ENCODE measurements at places on chromosomes 12 and 14. TPM values are rescaled to one million over a fixed set of nuclear protein-coding genes. Genes with fewer than 3 reads are reported as not detected.

GRCh38 chr12:76033081-76034011, 1.8 kb upstream of the PHLDA1 start:
- no peak overlapping the region for H3K27ac ChIP-seq
- H3K36me3 ChIP-seq, result peaks cover 5% of the 10 kb centered on the region
- peaks cover 36% of the 10 kb centered on the region for H3K4me1 ChIP-seq
- H3K27me3 ChIP-seq, result no peaks in the 10 kb centered on the region
- H3K4me3 ChIP-seq, result no peak overlapping the region

DNA sequence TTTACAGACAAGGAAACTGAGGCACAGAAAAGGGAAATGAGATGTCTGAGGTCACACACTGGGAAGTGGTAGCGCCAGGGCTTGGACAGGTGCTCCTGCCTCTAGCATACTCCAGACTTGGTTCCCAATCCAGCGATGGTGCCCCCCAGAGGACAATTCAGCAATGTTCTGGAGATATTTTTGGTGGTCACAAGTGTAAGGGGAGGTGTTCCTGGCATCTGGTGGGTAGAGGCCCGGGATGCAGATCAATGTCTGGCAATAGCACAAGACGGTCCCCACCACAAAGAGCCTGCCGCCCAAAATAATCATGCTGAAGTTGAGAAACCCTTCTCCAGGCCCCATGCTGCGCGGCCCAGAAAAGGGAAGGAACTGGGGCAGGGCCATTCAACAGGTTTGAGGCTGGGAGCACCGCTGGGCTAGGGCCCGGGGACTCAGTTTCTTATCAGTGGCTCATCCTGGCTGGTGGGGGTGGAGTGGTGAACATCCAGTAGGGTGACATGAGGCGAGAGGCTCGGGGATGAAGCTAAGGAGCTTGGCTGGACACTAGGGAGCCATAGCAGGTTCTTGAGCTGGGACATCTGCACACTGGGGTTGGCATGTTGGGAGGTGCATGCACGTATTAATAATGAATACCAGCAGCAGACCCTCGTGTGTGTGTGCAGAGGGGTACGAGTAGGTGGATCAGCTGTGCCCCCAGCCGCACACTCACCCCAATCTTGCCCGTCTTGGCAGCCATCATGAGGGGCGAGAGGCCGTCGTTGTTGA, 35.1 kb downstream of the TRPV4 start:
- no peaks in the 10 kb centered on the region for H3K36me3 ChIP-seq
- H3K27ac ChIP-seq, result no peak overlapping the region
- DNase-seq, result peak; percentile 17

GRCh38 chr14:51564460-51564859, 87.2 kb upstream of the FRMD6 start:
- no peaks in the 10 kb centered on the region for H3K36me3 ChIP-seq
- DNase-seq, result no peak
- peaks cover 27% of the 10 kb centered on the region for H3K4me1 ChIP-seq
- H3K27ac ChIP-seq, result no peak overlapping the region
- H3K4me3 ChIP-seq, result no peak overlapping the region

DNA sequence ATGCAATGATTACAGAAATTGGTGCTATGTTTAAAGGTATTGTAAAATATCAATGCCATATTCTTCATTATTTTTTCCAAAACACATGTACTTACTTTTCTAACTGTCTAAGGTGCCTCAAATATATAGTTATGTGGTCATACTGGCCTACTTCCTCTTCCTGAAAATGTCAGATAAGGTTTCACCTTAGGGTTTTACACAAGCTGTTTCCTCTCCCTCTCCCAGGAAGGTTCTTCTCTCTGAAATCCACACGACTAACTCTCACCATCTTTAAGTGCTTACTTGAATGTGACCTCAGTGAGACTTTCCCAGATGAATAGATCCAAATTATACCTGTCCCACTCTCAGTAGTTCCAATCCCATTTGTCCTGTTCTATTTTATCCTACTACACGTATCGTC, 11.6 kb upstream of the CLEC4D start:
- peaks cover 4% of the 10 kb centered on the region for H3K4me1 ChIP-seq
- no peak for DNase-seq
- peaks cover 11% of the 10 kb centered on the region for H3K27me3 ChIP-seq
- H3K4me3 ChIP-seq, result no peak overlapping the region
- H3K36me3 ChIP-seq, result no peaks in the 10 kb centered on the region

ADSS1 gene
- total RNA-seq, result 5.5 TPM

ATG2B gene
- total RNA-seq, result 12.8 TPM

GRCh38 chr14:65011538-65011937, 24.8 kb downstream of the FNTB start:
- no peak overlapping the region for H3K27ac ChIP-seq
- H3K4me3 ChIP-seq, result no peak overlapping the region
- DNase-seq, result no peak
- H3K36me3 ChIP-seq, result peaks cover 21% of the 10 kb centered on the region

GRCh38 chr14:29462321-29462720, 465.3 kb downstream of the PRKD1 start:
- H3K4me1 ChIP-seq, result no peaks in the 10 kb centered on the region
- H3K27me3 ChIP-seq, result no peaks in the 10 kb centered on the region
- H3K4me3 ChIP-seq, result no peak overlapping the region
- H3K27ac ChIP-seq, result no peak overlapping the region
- no peaks in the 10 kb centered on the region for H3K36me3 ChIP-seq

DNA sequence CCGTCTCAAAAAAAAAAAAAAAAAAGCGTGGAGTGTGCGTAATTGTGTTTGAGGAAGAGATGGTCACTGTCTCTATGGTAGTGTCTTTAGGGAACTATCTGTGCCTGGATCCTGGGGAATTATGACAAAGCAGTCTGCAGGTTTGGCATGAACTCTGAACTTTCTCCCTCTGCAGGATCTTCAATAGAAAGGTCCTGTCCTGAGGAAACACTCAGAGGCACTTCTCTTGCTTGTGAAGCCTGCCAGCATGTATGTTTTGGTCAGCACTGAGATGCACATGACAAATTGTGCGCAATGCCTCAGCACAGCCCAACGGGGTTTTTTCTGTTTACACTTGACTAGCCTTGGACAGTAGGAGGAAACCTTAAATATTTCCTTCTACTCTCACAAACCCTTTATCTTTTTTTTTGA, 46.6 kb downstream of the ATF7 start:
- no peak for DNase-seq
- no peak overlapping the region for H3K27ac ChIP-seq
- peaks cover 9% of the 10 kb centered on the region for H3K36me3 ChIP-seq
- H3K27me3 ChIP-seq, result no peaks in the 10 kb centered on the region
- no peak overlapping the region for H3K4me3 ChIP-seq
- H3K4me1 ChIP-seq, result peaks cover 31% of the 10 kb centered on the region

DNA sequence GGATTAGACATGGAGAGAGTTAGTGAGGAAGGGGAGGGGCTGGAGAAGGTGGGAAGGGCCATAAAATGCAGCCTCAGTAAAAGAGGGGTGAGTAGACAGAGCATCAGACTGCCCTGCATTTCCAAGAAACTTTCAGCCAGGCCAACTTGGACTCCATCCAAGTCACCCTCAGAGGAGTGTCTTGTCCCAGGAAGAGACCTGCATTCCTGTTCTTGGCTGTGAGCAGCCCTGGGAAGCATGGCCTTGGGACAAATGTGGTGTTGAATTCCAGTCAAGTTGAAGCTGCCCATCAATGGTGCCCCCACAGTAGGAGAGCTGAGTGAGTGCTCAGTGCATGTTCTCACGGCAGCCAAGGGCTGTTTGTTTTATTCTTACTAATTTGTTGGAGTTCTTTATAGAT, 35.0 kb upstream of the TUNAR start:
- no peaks in the 10 kb centered on the region for H3K4me1 ChIP-seq
- no peak overlapping the region for H3K4me3 ChIP-seq
- H3K27me3 ChIP-seq, result peaks cover 9% of the 10 kb centered on the region
- no peak overlapping the region for H3K27ac ChIP-seq
- H3K36me3 ChIP-seq, result no peaks in the 10 kb centered on the region
- no peak for DNase-seq

KCNJ8 gene
- total RNA-seq, result not detected

DNA sequence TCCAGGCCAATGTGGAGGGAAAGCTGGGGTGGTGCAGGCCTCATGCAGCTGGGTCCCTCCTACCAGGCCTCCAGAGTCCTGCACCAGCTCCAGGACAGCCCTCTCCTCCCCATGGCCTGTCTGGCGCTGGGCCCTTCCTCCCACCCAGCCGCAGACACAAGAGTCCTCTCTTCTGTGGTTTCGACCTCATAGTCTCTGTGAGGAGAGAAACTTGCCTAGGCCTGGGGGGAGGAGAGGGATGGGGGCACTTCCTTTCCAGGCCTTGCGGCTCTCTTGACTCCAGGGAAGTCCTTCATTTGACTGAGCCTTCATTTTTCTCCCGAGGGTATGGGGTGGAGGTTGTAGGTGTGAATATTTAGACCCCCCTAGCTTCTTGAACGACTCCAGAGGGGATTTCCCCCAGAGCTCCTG, 2.3 kb downstream of the MMP14 start:
- no peak for DNase-seq
- no peak overlapping the region for H3K27ac ChIP-seq
- no peak overlapping the region for H3K4me3 ChIP-seq
